ENCODE measurements at places on chromosomes 5 and 9.

DNA sequence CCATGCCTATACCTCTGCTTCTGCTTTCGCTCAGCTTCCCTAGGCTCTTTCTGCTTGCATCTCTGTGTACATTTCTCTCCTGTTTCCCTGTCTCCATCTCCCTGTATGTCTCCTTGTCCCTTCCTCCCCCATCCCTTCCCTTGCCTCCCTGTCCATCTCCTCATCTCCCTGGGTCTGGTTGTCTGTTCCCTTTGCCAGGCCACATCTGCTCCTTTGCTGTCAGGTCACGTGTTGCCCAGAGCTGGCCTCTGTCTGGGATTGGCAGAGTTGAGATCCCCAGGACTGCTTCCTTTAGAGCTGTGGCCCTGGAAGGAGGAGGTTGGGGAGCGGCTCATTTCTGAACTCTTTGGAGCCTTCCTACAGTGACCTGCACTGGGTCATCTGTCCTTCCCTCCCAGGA lies 31.8 kb upstream of the PTGS1 start:
- DNase-seq: no peak

DNA sequence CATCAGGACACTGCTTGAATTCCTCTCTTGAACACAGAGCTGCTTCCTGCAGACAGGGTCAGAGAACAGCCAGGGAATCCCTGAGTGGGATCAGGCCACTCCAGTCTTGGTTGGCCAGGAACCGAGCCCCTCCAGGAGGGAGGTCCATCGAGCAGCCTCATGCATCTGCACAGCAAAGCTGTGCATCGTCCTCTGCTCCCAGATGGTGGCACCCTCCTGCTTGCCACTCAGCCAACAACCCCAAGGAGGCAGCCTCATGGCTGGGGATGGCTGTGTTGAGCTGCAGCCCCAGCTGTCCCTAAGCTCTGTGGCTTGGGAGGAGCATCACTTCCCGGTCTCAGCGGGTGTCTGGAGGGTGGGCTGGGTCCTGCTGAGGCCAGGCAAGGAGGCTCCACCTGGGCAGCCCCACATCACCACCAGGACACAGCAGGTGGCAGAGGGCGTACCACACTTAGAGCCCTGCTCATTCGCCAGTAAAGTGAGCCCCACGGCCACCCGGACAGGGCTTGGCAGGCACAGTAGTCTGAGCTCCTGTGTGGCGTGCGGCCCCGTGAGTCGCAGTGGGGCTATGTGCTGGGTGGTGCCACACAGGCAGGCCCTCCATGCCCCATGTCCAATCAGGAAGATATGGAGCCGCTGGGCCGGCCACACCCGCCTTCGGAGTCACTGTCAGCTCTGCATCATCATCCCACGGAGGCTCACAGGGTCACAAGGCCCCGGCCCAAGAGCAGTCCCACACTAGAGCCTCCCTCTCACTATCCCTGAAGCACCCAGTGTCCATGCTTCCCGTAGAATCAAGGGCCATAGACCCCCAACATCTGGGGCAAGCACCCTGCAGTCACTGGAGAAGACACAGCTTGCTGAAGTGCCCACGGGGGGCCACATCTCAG lies 11.9 kb downstream of the LPCAT1 start:
- DNase-seq: no peak

DNA sequence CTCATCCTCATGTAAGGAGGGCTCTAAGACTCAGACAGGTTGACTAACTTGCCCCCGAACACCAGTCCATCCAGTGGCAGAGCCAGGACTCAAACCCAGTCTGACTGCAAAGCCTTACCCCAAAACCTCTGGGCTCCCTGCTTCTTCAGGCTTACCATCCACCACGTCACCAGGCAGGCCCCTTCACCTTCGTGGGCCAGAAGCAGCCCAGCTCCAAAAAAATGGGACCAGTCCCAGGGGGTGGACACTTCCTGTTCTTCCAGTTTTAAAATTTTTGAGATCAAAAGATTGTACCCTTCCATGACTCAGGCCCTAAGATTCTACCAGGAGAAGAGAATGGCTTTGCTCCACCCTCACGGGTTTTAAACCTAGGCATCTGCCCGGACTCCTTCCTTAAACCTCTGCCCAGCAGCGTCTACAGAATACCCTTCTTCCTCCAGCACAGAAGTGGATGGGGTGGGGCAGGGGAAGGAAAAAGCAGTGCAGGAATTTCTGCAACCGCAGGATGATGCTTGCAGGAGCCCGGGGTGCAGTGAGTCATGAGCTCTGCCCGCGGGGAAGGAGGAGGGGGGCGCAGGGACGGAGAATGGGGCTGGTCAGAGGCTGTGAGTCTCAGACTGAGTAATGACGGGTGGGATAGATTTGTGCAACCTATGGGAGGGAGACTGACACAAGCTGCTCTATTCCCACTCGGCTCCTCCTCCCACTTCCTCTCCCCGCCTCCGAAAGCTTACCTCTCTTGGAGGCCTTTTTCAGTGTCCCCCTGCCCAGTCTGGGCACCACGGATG lies 50.4 kb upstream of the STXBP1 start:
- no peak for DNase-seq

DNA sequence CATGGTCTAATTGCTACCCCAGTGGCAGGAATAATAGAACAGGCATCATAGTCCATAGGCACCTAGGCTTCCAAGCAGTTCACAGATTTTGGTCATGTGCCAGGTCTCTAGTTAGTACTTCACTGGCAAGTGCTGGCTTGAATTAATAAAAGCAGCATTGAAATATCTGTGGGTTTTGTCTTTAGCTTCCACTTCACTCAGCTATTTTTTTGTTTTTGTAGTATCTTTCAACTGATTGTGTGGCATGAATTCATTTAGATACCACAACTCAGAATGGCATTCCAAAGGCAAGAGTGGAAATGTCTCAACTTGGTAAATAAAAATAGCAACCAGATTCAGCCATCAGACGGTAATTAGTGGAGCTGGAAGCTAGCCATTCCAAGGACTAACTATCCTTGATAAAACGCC lies 27.9 kb upstream of the ITGA2 start:
- no peak for DNase-seq

GRCh38 chr5:168946363-168946762 lies 354.6 kb downstream of the SLIT3 start:
- no peak for DNase-seq

DNA sequence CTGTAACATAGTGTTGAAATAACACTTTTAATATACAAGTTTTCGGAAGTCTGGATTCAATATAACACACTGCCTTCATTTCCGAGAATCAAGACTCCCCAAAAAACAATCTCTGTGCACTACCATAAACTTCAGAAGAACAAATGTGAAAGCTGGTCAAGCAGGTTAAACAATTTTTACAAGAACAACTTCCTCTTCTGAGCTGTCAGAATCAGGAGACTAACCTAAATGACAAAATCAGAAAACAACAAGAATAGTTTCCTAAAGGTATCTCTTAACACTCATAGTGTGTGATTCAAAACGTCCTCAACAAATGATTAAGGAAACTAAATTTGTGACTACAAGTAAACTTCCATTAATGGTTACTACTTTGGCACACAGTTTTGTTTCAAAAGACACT lies 11.6 kb downstream of the C9orf72 start:
- DNase-seq: no peak

GRCh38 chr5:98204798-98205197 lies 568.7 kb upstream of the RGMB start:
- no peak for DNase-seq
